CD8-positive, alpha-beta memory T cell (primary cell): ENCODE measurements at places on chromosomes 1 and 21. TPM values are rescaled to one million over a fixed set of nuclear protein-coding genes. Genes with fewer than 3 reads are reported as not detected.

DNA sequence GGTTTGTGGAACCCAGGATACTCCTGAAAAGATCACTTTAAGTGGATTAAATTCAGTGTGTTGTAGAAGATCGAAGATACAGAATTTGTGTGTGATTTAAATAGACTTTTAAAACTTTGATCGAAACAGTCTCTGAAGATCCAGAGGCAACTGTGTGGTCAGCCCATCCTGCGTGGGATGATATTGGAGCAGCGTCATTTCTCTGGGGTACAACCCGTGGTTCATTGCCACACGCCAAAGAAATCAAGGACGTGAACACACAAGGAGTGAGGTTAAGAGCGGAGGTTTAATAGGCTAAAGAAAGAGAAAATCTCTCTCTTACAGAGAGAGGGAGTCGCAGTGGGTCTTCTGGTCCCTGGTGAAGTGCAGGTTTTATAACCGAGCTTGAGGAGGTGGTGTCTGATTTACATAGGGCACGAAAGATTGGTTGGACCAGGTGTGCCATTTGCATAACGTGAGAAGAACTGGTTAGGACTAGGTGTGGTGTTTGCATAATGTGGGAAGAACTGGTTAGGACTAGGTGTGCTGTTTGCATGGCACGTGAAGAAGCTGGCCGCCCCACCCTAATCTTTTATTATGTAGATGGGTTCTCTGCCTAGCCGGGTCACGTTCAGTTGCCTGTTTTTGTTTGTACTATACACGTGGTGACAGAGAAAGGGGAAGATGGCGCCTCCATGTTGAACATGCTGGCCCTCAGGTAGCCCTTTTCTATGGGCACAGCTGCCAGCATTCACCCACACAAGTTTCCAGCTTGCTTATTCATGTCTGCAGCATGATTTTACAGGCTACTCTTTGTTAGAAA is 82.3 kb downstream of the ADSS2 start:
- DNase-seq = no peak

Gene CRNN
- not detected for total RNA-seq

- DNase-seq = no peak
These were observed 21.4 kb downstream of the ACP6 start for GRCh38 chr1:147648933-147649332.

- no peak for DNase-seq
These were observed 437.8 kb downstream of the LTN1 start for GRCh38 chr21:28554660-28555475.

DNA sequence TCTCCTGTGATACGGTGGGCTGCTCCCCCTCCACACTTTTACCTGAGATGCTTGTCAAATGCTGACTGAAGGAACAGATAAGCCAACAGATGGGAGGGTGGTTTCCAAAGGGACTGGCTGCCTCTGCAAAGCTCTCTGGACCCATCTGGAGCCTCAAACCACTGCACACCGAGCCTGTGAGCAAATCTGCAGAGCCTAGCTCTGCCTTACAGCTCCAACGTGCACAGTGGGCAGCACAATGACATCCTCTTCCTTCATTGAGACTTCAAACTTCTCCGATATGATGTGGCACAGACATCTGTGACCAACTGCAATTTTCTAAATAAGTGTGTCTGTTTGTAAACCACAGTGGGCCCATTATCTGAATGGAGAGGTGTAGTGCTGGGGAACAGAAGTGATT is 26.2 kb upstream of the KNCN start:
- DNase-seq = no peak

Gene PCNX2
- total RNA-seq = 26.7 TPM

Gene MECR
- 33.8 TPM for total RNA-seq

- DNase-seq = no peak
These were observed 30.9 kb downstream of the KCTD3 start for GRCh38 chr1:215597961-215598360.
